Fibroblast of skin of scalp (primary cell): ENCODE measurements at places on chromosomes 12 and 14.

DNA sequence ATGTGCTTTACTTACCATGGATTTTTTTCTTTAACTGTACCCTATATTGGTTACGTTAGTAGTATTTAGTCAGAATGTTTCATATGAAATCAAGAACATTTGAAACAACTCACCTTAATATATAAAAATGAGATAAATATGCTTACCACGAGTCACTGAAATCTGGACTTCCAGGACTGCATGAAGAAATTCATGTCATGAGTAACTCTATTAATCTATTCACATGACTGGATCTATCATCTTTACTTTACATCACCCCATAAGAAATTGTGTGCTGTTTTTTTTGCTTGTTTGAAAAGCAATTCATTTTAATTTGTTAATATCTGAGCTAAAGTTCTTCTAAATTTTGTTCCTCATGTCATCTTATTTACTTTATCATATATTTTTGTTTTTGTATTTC lies 5.2 kb downstream of the EPYC start:
- DNase-seq, result no peak

GRCh38 chr12:119857041-119857591 lies 20.0 kb downstream of the CIT start:
- DNase-seq, result no peak

GRCh38 chr14:33768458-33768830 lies 182.4 kb downstream of the EGLN3 start:
- DNase-seq, result peak; percentile 73

- peak; percentile 11 for DNase-seq
These were observed 401.4 kb downstream of the RPL10L start for GRCh38 chr14:46250113-46250703.

- no peak for DNase-seq
These were observed 235.9 kb downstream of the CPNE8 start for GRCh38 chr12:38669530-38669929.
